Fibroblast of skin of right quadriceps (primary cell): ENCODE measurements at places on chromosomes 7 and 10.

DNA sequence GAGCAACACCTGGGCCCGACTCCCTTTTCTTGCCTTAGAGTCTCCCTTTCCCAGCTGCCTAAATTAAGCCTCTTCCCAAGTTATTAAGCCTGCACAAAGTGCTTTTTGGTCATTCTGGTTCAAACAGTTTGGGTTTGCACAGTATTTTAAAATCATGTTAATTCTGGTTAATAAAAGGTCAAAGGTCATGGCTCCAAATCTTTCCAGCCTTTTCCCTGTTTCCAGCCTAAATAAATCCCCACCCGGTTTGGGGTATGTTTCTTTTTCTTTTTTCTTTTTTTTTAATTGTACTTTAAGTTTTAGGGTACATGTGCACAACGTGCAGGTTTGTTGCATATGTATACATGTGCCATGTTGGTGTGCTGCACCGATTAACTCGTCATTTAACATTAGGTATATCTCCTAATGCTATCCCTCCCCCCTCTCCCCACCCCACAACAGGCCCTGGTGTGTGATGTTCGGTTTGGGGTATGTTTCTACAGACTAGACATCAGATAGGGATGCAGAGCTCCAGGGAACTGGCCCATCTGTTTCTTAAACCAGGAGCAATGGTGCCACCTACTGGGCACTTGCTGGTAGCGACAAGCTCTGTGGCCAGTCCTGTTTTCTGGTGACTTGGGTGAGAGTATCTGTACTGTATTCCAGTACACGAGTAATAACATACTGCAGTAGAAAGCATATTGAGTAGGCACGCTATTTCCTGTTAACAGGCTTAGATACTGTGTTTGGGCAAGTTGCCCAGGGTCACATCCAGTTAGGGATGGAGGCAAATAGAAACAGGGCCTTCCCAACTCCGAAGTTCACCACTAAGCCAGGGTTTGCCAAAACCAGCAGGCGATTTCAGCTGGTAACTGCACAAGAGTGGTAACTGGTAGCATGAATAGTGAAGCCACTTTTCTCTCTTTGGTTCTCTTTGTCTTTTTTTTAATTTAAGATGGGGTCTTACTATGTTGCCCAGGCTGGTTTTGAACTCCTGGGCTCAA lies 60.6 kb upstream of the TRIM8 start:
- DNase-seq: peak; percentile 84

DNA sequence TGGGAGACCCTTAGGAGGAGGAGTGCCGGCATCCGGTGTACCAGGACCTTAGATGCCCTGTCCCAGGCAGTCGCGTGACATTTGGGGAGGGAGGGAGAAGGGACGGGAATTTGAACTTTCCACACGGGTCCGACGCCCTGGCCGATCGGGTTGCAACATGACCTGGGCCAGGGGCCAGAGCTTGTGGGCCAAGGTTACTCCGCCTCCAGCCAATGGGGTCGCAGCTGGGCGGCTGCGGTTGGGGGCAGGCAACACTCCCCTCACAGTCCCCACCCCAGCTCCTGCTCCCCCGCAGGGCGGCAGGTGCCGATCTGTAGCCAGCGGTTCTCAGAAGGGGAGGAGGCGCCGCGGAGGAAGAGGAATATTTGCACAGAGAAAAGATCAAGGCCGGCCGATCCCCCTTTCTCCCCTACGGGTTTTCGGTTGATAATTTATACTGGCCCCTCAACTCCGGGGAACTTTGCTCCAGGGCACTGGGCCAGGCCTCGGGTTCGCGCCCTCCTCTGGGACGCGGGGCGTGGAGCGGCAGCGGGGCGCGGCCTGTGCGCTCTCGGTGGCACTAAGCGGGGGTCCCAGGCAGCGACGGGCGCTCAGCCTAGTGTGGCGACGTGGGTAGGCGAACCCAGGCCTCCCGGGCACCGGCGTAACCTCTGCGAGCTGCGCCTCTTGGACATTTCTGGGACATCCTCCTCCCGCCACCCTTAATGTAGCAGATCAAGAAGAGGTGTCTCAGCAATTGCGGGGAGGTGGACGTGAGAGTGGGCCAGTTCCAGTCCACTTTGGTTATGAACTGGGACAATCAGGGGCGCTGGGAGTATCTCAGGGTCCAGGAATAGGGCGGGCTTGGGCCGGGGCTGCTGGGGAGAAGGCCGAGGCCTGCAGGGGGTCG lies 1.2 kb downstream of the MLXIPL start:
- no peak for DNase-seq

- peak; percentile 37 for DNase-seq
Observed at GRCh38 chr7:117190746-117191435, 132.0 kb downstream of the WNT2 start.

DNA sequence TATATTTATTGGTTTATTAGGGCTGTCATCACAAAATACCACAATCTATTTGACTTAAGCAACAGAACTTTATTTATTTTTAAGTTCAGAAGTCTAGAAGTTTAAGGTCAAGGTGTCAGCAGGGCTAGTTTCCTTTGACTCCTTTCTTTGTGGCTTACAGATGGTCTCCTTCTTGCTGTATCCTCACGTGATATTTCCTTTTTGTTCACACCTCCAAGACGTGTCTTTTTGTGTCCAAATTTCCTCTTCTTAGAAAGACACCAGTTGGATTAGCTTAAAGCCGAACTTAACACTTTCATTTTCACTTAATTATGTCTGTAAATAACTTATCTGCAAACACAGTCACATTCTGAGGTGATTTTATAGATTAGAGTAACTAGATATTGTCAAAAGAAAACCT lies 631.4 kb upstream of the POT1 start:
- DNase-seq: no peak

DNA sequence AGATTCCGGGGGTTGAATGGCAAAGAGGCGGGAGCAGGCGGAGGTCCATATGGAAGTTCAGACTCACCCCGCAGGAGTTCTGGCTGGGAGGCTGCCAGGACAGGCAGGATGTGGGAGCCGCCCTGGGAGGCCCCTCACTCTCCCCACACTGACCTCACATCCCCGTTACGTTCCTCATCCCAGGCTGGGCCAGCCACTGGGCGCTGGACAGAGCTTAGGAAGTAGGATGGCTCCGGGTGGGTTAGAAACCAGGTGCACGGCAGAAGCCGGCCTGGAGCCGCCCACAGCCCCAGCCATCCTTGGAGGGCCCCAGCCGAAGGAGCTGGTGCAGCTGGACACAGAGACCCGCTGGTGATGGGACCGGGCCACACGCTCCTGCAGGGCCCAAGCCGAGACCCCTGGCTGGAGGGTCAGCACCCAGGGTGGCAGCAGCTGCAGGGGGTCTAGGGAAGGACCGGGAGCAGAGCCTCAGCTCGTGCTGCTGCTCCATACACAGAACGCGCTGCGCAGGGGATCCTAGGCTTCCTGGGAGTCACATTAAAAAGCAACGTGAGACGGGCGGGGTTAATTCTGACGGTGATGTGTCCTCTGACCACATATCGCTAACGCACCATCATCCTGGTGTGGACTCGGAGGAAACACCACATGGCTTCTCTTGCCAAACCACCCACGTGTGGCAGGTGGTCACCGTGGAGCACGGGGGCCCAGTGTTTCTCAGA lies 98.6 kb upstream of the DIP2C start:
- DNase-seq: peak; percentile 53

DNA sequence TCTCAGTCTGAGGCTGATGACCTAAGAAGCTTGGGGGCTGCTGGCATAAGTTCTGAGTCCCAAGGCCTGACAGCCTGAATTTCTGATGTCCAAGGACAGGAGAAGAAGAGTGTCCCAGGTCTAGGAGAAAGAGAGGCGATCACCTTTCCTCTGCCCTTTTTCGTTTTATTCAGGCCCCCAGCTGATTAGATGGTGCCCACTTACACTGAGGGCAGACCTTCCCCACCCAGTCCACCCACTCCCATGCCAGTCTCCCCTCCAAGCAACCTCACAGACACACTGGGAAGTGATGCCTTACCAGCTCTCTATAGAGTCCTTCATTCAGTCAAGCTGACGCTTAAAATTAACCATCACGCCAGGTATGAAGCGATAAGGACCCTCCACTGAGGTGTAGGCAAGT lies 19.3 kb upstream of the LOXL4 start:
- no peak for DNase-seq

DNA sequence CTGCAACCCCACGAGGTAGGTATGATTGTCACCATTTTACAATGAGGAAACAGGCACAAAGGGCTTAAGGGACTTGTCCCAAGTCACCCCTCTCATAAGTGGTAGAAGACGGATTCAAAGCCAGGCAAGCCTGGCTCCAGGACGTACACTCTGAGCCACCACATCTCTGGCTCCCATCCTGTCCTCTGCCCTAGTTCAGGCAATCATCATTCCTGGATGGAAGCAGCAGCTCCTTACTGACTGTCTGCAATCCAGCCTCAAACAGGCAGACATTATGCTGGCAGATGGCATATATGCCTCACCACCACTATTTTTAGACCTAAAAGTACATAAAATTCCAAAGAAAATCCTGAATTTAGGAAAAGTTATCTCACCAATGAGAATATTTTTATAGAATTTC lies 100.7 kb downstream of the USP6NL start:
- DNase-seq: no peak

DNA sequence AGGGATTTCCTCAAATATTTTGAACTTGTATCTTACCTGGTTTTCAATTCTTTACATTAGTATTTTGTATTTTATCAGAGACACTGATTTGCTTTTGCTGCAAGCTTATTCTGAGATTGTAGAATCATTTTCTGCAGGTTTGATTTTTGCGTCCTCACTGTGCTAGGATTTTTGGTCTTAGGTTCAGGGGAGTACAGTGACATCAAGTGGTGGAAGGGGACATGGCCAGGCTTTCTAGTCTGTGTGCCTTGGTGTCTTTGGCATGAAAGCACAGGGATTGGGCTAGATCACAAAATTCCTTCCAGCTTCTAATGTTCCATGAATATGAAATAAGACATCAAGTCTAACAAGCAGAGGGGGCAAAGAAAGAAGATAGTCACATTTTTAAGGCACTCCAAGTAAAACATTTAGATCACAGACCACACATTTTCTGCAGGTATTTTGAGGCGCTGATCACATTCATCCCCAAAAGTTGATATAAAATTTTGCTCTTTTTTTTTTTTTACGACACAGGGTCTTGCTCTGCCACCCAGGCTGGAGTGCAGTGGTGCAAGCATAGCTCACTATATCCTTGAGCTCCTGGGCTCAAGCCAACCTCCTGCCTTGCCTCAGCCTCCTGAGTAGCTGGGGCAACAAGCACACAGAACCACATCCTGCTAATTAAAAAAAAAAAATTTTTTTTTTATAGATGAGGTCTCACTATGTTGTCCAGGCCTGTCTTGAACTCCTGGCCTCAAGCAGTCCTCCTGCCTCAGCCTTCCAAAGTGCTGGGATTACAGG lies 124.4 kb downstream of the PON1 start:
- DNase-seq: peak; percentile 55

DNA sequence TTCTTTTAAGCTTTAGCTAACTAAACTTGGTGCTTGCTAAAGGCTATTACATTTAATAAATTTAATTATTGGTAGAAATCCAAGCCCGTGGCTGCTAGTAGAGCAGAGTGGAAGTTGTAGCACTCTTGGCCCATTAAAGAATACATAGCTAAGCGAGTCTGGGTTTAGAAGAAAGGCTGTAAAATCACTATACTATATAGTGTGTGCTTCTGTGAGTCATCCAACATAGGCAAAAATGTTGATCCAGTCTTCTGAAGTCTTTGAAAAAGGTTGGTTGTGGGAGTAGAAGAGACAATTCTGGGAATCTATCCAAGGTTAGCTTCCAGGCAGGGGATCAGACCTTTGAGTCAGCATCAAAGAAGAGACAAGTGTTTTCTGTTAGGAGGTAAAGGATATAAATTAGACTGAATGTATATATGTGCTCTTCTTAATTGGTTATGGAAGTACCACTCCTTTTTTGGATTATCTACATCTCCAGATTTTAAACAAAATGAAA lies 664.2 kb downstream of the NXPH1 start:
- peak; percentile 0 for DNase-seq

DNA sequence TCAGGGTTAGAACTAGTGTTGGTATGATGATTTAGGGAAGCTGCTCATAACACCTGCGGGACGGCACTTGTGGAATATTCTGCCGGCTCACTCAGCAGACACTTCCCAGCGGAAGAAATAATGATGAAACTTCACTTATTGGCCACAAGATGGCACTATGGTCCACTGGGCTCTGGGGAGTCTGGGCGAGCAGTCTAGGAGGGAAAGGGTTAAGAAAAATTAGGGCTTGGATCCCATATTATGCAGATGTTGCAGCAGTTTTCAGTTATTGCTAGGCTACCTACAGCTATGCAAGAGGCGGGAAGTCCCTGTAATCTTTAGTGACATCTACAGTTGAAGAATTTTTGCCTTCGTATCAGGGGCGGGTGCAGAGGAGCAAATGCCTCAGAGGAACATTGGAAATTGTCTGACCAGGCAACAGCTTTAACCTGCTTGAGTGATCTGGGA lies 238.7 kb upstream of the PRSS58 start:
- DNase-seq: peak; percentile 48

GRCh38 chr7:94300176-94300835 lies 94.4 kb upstream of the COL1A2 start:
- no peak for DNase-seq

DNA sequence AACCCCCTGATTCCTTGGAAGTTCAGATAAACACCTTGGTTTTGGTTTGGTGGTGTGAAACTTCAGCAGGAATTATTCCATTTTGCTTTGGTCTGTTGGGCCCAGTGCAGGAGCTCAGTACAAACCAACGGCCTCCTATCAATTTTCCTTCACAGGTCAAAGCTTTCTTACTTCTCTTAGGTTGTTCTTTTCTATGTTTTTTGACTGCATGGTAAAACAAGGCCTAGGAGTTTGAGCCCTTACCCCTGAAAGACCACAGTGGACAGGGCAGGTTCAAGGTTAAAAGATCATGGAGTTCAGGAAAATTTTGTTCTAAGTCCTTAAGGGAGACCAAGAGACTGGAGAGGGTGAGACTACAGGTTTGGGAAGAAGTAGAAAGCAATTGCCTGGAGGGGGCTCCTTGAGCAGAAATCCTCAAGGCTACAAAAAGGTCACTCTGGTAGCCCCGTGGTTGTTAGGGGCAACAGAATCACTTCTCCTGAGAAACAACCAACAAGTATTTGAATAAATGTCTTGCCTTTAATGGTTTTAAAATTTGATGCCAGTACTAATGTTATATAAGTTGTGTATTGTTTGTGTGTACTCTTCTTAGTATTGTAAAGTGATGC lies 40.9 kb upstream of the FHIP2A start:
- DNase-seq: no peak

DNA sequence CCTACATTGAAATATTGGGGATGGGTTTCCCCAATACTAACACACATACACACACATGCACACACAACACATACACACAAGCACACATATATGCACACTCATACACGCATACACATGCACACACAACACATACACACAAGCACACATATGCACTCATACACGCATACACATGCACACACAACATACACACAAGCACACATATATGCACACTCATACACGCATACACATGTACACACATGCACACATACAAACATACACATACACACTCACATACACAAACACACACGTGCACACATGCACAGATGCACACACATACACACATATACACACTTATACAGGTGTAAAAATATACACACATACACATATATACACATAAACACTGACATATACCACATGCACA lies 127.4 kb upstream of the C7orf33 start:
- no peak for DNase-seq

GRCh38 chr10:54667136-54667535 lies 133.9 kb downstream of the PCDH15 start:
- no peak for DNase-seq
